ENCODE measurements at places on chromosomes 12 and 14.

DNA sequence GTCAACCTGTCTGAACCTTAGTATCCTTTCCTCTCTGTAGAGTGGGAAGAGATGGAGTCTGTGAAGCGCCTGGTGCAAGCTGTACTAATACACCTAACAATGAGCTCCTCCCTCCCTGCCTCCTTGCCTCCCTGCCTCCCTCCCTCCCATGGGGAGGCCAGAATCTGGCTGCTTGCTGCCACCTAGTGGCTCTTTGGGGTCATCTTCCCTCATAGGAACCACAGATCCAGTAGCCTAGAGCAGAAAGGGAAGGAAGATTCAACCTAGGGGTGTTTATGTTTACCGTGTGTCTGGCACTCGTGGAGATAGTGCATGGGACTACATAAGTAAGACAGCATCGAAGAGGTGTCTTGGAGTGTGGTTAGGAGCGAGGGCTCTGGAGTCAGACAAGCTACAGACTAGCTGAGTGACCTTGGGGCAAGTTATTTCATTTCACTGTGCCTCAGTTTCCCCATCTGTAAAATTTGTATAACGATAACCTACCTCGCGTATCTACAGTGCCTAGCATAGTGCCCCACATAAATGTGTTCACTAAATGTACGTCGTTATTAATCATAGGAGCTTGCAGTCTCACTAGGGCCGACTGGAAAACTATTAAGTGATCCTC is 35.5 kb upstream of the TSPAN9 start:
- DNase-seq = no peak

- no peak for DNase-seq
Observed at GRCh38 chr12:44385964-44386363, 490.2 kb downstream of the NELL2 start.

DNA sequence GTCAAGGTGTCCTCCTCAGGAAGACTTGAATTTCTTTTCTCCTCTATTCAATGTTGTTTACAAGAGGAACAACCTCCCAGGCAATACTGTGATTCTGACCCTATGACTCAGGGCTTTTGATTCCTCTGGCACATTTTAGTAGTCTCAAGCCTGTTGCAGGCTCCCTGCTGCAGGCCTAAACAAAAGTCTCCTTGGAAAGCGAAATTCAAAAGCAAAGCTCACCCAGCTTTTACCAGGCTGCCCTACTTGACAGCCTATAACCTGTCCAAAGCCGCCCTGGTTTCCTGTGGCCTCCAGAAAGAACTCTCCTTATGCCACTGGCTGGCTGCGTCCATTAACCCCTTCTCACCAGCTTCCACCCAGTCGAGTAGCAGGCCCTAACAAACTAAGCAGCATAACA is 11.6 kb downstream of the FGD6 start:
- no peak for DNase-seq

DNA sequence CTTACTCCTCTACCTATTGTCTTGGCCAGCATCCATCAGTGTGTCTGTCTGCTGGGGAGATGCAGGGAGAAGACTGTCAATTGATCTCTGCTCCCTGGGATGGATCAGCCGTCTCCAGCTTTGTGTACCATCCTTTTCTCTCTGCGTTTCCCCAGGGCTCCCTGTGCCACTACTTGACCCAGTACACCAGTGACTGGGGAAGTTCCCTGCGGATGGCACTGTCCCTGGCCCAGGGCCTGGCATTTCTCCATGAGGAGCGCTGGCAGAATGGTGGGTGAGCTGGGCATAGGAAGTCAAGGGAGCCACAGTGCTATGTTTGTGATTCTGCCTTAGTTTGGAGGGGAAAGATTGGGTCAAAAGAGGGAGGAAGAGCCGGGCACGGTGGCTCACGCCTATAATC is 5.1 kb downstream of the AMHR2 start:
- DNase-seq = no peak

GRCh38 chr12:2284857-2285256 is 232.1 kb downstream of the CACNA1C start:
- no peak for DNase-seq

DNA sequence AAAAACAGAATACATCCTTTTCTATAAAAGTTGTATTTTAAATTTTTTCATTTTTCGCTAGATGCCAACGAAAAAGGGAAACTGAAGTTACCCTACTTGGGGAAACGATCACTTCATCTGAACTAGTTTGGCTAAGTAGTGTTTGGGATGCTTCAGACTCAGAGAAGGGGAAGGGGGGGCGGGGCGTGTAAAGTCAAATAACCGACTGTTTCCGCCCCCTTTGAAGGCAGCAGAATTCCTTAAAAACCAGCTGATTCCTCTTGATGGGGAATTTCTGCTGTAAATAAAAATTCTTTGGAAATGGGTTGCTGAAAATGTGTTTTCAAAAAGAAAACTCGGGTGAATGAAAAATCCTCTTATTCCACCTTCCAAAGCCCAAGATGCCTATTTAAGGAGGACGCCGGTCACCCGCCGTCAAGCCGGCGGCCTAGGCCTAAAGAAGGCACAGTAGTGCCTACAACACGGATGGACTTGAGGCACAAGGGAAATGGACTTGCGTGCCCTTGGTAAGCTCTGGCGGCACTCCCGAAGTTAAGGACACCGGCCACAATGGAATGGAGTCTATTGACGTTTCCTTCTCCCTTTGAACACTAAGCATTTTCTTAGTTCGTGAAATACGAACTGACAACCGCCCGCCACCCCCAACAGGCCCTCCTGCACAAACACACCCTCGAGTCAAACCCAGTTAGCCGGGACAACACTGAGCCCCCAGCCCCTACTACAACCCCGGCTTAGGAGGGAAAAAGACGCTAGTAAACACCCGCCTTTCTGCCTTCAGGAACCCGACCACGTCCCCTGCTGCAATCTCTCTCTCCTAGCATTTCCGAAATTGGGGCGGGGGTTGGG is 1.9 kb downstream of the ATXN2 start:
- no peak for DNase-seq

DNA sequence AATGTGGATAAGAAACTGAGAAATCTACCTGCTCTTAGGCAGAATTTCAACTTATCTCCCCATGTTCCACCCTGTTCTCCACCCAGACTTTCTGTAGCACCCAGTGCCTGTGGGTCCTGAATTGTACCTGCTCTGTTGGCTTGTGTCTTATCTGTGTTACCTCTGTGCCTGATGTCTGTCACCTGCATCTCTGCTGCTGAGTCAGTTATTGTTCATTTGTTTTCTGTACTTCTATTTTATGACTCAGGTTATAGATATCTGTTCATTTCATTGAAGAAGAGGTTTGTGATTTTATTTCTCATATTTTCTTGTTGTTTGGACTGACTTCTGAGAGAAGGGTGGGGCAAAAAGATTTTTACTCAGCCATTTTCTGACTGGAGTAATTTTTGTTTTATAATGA is 11.7 kb downstream of the SOCS4 start:
- no peak for DNase-seq

- no peak for DNase-seq
Observed at GRCh38 chr12:26767116-26767515, 65.9 kb downstream of the ITPR2 start.

DNA sequence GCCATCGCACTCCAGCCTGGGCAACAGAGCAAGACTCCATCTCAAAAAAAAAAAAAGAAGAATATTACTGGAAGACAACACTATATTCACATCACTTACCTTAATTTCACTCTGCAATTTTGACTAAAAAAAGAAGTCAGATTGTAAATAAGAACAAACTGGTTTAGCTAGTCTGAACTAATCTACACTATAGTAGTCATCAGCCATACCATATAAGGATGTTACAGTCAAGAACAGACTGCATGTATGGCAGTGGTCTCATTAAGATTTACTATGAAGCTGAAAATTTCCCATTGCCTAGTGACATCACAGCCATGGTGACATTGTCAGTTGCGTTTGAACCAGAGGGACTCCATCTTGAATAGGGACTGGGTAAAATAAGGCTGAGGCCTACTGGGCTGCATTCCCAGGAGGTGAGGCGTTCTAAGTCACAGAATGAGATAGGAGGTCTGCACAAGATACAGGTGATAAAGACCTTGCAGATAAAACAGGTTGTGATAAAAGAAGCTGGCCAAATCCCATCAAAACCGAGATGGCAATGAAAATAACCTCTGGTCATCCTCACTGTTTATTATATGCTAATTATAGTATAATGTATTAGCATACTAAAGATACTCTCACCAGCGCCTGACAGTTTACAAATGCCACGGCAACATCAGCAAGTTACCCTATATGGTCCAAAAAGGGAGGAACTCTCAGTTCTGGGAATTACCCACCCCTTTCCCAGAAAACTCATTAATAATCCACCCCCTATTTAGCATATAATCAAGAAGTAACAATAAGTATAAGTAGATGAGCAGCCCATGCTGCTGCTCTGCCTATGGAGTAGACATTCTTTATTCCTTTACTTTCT is 51.2 kb downstream of the OSBPL8 start:
- DNase-seq = no peak

GRCh38 chr12:100145643-100146042 is 3.0 kb upstream of the BLTP3B start:
- DNase-seq = no peak

GRCh38 chr14:87863047-87863446 is 129.9 kb downstream of the GALC start:
- DNase-seq = no peak

All from stimulated activated CD8-positive, alpha-beta memory T cell treated with anti-CD3 and anti-CD28 coated beads, Interleukin-7, amount 100 ng/mL, for 1 hour (primary cell).